Activated CD8-positive, alpha-beta T cell treated with anti-CD3 and anti-CD28 coated beads, Interleukin-2, amount 10 ng/mL, durations not matched to agents 7 days and 5 days (primary cell): ENCODE measurements at places on chromosomes 2 and 18.

DNA sequence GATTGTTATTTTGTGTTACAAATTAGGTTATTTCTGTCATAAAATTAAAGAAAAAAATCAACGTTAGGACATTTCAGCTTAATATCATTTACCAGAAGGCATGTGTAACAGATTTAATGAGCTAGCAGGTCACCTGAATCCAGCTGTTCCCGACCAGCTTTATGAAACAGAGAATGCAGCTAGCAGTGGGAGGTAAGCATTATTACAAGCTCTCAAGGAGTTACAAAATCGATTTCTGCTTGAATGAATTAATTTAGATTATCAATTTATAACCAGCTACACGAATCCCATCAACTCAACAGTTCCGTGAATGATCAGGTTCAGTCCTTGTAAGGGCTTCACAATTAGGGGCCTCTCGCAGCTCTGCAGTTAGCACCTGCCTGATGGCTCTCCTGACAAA is 211.9 kb downstream of the PTGR3 start:
- no peak overlapping the region for H3K27ac ChIP-seq
- DNase-seq: no peak

GRCh38 chr2:99571954-99572353 is 82.1 kb upstream of the REV1 start:
- DNase-seq: no peak
- H3K36me3 ChIP-seq: no peaks in the 10 kb centered on the region
- no peak overlapping the region for H3K4me3 ChIP-seq
- no peaks in the 10 kb centered on the region for H3K27me3 ChIP-seq
- H3K4me1 ChIP-seq: peaks cover 3% of the 10 kb centered on the region

DNA sequence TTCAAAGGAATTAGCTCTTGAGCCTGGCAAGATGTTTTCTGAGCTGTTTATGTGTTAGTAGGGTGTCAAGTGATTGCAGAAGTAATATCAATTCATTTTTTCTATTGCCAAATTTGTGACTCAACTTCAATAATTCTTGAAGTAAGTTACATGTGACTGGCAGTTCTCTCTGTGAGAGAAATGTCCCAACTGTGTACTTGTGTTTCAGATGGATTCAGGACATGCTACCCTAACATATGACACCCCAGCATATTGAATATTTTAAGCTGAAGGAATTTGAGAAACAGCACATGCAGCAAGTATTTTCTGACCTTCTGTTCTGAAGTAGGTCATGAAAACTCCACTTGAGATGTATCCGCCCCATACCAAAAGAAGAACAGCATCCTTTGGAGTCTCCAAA is 263.6 kb downstream of the XIRP2 start:
- no peaks in the 10 kb centered on the region for H3K4me1 ChIP-seq
- no peaks in the 10 kb centered on the region for H3K27me3 ChIP-seq
- no peak overlapping the region for H3K4me3 ChIP-seq

GRCh38 chr2:27916293-27916995 is 25.9 kb downstream of the BABAM2 start:
- H3K4me1 ChIP-seq: peaks cover 9% of the 10 kb centered on the region
- no peaks in the 10 kb centered on the region for H3K27me3 ChIP-seq
- no peak overlapping the region for H3K4me3 ChIP-seq
- no peak overlapping the region for H3K27ac ChIP-seq
